ENCODE measurements at places on chromosomes 2 and 18.

GRCh38 chr2:151325581-151326095 is 31.8 kb upstream of the TNFAIP6 start:
- no peak for DNase-seq

- no peak for DNase-seq
Observed at GRCh38 chr18:3092727-3093126, 79.8 kb upstream of the LPIN2 start.

GRCh38 chr2:40093021-40093675 is 314.1 kb upstream of the THUMPD2 start:
- DNase-seq, result no peak

DNA sequence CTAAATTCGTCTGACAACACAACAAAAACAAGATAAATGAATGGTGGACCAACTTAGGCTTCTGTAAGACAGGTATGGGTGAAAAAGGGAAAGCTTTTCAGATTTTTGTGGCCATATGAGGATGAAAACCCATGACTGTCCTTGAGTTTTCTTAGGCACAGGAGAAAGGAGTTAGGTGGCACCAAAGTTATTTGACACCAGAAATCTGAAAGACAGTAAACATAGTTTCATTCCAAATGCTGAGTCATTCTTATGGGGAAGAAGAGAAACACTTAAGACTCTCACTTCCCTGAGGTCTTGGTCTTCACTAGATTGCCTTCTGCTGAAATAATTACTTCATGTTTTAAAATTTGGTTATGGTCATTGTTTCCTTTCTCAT is 5.2 kb upstream of the GPD2 start:
- DNase-seq, result no peak

Data from stimulated activated naive CD8-positive, alpha-beta T cell treated with anti-CD3 and anti-CD28 coated beads, Interleukin-15, Interleukin-2, amounts not matched to agents 100 U/mL and 50 U/mL, for 24 hours (primary cell).